ENCODE measurements at places on chromosomes 12 and 14. TPM values are rescaled to one million over a fixed set of nuclear protein-coding genes. Genes with fewer than 3 reads are reported as not detected.

Gene TMEM119
- total RNA-seq, result 48.3 TPM

DNA sequence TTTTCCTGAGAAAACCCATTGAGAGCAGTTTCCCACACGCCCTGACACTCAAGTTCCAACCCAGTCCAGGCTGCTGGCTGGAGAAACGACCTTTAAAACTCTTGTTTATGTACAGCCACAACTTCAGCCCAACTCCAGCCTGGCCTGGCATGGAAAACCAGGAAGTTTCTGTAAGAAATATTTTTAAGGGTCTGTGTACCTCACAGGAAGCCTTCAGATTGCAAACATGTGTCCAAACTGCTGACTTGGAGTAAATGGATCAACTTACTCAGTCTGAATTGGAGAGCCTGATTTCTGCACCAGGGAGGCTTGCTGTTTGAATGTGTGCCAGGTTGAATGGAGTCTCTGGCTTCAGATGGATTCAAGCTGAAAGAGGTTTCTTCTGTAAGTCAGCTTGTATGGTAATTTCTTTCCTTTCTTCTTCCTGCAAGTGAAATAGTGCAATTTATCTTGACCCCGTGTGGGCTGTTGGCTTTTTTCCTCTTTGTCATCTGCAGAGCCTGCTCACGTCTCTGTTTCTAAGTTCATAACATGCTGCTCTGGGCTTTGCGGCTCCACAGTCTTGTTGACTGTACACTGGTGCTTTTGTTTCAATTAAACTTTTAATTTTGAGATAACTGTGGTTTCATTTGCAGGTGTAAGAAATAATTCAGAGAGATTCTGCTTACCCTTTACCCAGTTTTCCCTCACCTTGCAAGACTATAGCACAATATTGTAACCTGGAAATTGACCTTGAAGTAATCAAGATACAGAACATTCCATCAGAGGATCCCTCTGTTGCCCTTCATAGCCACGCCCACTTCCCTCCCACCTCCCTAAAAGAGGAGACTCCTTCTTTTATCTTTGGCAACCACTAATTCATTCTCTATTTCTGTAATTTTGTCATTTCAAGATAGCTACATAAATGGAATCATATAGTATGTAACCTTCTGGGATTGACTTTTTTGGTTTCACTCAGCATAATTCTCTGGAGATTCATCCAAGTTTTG, 109.7 kb upstream of the PRMT8 start:
- DNase-seq, result no peak

- no peak for DNase-seq
These were observed 155.5 kb upstream of the NTF3 start for GRCh38 chr12:5276327-5276880.

DNA sequence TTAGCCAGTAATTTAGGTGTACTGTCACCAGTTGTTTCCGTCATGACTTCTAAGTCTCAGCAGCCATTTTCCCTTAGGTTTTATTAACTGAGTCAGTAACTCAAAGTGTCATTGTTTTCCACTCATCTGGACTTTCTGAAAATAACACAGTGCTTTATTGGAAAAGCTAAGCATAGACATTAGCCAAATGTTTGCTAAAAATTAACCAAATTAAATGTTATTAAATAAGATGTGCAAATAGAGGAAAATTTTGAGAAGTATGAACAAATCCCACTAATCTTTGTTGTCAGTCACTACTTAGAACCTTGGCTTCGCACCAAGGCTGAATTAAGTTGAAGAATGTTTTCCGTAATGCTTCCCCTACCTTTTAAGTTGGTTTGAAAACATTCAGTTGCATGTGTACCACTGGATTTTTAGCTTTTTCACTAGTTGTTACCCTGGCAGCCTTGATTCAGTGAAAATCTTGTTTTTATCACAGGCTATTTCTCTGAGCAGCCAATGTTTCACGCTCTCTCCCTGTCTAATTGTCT, 43.0 kb downstream of the BORCS5 start:
- no peak for DNase-seq

GRCh38 chr14:57634335-57634734, 140.7 kb upstream of the CCDC198 start:
- DNase-seq, result no peak

DNA sequence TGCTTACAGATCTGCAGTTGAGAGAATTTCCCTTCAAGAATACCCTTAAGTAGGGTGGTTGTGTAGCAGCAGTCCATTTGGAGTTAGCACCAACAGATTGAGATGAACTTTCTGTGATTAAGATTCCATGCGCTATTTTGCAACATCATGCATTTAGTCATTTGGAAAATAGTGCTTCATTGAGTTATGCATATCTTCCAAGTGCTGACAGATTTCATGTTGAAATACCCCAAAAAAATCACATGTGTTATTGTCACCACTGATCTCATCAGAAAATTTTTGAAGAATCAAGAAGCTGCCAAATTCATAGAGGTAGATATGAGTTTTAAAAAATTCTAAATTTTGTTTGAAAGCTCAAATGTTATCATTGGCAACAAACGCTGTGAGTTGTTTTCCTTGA, 35.5 kb upstream of the OSBPL8 start:
- no peak for DNase-seq

DNA sequence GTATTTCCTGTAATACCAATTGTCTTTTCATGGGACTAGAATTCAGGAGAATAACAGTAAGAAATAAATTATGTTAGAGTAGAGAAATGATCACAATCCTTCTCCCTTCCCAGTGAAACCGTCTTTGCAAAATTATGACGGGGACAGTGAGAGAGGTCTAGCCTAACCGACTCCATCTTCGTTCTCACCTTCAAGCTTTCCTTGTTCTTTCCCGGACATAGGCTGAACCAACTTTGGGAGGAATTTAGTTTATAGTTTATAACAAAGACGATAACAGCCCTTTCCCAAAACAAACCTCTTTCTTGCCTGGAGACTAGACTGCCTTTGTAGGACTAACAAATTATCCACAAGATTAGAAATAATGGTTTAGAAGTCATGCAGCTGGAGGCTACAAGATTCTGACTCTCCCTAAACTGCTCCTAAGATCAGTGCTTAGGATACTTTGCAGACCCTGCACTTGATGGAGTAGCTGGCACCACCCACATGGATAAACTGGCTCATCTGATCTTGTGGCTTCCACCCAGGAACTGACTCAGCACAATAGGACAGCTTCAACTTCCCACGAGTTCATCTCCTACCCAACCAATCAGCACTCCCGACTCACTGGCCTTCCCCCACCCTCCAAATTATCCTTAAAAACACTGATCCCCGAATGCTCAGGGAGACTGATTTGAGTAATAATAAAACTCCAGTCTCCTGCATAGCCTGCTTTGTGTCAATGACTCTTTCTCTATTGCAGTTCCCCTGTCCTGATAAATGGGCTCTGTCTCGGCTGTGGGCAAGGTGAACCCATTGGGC, 521.2 kb upstream of the TBX3 start:
- no peak for DNase-seq

DNA sequence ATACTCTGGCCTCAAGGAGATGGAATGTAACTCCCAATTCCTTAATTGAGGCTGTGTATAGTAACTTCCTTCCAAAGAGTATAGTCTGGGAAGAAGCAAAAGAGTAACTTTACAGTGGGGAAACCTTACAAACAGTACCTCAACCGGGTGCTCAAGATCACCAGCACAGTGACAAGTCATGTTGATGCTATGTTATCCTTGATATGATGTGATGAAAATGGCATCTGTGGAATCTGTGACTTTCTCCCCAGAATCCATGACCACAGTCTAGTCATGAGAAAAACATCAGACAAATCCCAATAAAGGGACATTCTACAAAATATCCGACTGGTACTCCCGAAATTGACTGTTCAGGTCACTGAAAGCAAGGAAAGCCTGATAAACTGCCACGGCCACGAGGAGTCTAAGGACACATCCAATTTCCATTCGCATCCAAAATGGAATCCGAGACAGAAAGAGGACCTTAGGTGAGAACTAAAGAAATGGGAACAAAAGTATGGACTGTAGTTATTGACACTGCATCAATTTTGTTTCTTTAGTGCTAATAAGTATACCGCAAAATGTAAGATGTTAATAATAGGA, 97.3 kb upstream of the FRMD6 start:
- no peak for DNase-seq

DNA sequence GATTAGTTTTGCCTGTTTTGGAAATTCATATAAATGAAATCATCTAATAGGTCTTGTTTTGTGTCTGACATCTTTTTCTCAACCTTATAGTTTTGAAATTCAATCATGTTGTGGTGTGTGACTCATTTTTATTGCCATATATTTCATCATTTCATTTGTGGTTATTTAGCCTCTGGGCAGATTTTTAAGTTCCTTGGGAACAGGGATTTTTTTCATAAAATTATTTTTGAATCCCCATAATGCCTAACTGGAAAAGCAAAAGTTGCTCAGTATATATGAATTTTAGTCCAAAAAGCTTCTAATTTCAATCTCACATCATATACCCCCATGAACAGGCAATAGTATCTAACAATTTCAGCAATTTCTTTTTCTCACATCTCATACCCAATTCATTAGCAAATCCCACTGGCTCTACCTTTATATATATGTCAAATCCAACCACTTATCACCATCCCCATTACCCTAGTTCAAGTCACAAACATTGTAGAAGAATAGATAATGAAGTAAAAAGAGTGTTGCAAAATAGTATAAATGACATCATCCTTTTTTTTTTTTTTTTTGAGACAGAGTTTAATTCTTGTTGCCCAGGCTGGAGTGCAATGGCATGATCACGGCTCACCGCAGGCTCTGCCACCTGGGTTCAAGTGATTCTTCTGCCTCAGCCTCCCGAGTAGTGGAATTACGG, 2.6 kb upstream of the OR6J1 start:
- DNase-seq, result no peak

Data from chondrocyte (in vitro differentiated cells).